Stimulated activated CD8-positive, alpha-beta memory T cell treated with anti-CD3 and anti-CD28 coated beads, Interleukin-7, amount 100 ng/mL, for 1 hour (primary cell): ENCODE measurements at places on chromosomes 13 and 19.

DNA sequence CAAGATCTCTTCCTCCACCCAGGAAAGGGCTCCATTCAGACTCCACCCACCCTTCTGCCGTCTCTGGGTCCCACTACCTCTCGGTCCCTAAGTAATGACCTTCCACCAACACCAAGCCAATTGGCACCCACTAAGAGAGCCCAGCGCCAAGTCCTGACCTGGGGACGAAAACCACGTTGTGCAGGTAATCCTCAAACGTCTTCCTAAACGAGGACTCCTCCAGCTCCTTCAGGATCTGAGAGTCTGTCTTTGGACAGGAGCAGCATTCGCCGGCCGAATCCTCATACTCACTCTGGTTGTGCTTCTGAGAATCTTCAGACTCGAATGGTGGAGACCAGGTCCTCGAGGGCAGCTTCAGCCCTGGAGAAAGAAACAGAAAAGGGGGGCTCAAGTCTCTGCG lies 83.1 kb downstream of the ZNF557 start:
- no peak for DNase-seq

GRCh38 chr13:98997011-98997730 lies 19.3 kb upstream of the DOCK9 start:
- no peak for DNase-seq

- no peak for DNase-seq
Measured at GRCh38 chr19:31204115-31204514, 145.1 kb downstream of the TSHZ3 start.

GRCh38 chr19:2587001-2587719 lies 111.2 kb downstream of the GADD45B start:
- no peak for DNase-seq

DNA sequence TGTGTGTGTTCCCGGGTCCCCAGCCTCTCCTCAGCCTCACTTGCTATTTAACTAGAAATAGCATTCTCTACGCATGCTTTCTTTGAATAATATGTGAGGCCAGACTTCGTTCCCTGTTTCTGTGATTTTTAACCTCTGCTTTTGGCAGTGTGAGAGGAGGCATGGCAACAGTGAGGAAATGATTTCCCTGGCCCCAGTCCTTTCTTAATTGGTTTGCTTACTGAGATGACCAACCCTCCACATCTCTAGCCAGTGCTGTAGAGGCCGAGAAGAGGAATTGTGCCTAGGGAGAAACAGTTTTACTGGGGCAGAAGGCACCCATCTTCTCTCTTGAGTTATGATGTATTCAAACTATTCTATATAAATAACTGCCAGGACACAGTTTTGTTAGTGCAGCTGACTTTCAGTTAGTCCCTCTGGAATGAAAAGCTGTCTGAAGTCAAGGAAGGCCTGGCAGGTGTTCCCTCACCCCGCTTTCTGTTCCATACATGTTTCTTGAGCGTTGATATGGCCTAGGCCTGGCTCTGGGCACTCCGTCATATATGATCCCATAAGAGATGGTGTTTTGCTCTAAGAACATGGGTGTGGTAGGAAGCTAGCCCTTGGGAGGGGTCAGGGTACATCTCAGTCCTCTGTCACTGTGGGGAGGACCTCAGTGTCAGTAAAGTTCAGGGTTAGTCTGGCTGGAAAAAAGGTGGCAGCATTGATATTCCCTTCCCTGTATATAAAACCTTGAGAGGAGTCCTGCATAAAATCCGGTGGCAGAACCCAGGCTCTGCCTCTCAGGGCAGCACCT lies 73.7 kb upstream of the NPAS1 start:
- no peak for DNase-seq

GRCh38 chr13:109096101-109096500 lies 466.7 kb downstream of the MYO16 start:
- DNase-seq = no peak

GRCh38 chr19:47756627-47756929 lies 11.2 kb downstream of the NOP53 start:
- DNase-seq = no peak

- no peak for DNase-seq
Measured at GRCh38 chr13:42880056-42880605, 98.7 kb downstream of the FAM216B start.

GRCh38 chr19:5934774-5935472 lies 20.9 kb downstream of the CAPS start:
- DNase-seq = no peak

- DNase-seq = no peak
Measured at GRCh38 chr13:79995334-79995733, 345.6 kb downstream of the SPRY2 start.

DNA sequence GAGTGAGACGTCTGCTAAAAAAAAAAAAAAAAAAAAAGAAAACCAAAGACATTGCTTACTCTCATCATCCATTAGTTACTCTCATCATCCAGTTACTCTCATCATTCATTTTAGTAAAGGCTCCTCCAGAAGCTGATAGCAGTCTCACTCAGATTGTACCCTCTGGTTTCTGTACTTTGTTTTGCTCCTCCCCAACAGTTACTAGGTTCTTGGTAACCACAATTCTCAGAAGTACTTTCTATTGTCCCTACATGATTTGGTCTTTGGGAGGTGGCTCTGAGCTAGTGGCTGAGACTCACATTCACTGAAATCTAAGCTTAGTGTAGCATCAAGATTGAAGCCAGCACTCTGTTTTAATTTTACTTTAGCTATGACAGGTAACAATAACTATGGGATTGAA lies 14.3 kb downstream of the ERICH4 start:
- no peak for DNase-seq

DNA sequence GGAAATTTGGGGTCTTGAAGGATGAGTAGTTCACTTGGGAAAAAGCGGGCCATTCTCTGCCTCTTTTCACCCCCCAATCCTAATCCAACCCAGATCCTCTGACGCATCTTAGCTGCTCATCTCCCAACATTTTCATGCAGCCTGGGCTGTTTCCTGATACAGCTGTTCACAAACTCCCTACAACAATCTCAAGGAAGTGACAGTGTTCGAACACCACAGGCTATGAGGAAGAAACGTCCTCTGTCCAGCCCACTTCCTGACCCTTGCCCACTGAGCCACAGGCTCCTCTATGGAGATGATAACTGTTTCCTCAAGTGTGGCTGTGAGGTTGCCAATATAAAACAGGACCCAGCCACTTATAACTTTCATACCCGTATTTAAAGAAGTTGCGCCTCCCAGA lies 16.2 kb downstream of the LMTK3 start:
- no peak for DNase-seq

DNA sequence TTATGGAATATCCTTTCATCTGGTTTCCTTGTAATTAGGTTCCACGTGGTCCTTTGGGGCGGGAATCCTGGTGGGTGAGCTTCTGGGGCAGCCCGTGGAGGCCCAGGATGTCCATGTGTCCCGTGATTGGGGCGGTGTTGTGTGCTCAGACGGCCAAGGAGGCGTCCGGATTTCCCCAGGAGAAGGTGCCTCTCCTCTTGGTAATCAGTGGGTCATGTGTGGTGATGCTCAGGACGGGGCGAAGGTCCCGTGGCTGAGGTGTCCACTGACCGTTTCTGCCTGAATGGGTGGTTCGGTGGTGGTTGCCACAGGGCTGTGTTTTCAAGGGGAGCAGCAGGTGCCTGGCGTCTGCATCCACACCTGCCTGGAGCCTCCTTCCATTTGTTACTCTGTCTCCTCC lies 52.2 kb upstream of the F7 start:
- no peak for DNase-seq

- DNase-seq = no peak
Measured at GRCh38 chr19:16001481-16002312, 52.9 kb downstream of the OR10H4 start.

DNA sequence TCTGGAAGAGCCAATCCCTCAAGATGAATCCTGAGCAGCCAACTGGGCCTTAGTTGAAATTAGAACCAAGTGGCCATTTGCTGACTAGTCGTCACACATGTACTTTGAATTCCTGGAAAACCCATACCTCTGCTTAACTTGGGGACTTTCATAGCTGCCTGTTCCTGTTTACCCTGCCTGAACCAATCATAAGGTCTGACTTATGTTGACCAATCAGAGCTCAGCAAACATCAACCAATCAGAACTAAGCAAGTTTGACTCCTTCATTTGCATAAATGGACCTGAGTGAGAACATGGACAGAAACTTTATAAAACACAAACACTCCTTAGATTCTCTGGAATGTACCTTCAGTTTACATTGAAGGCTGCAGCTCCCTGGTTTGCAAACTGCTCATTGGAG lies 50.8 kb downstream of the LATS2 start:
- no peak for DNase-seq

GRCh38 chr19:44748426-44749254 lies at the start of gene BCL3:
TSS of gene BCL3 (plus strand) at chr19:44748708. CDS start at chr19:44748791, 83 bp downstream.
- peak; percentile 56 for DNase-seq

GRCh38 chr13:76223565-76223964 lies 587.4 kb downstream of the LMO7 start:
- DNase-seq = no peak

- DNase-seq = no peak
Measured at GRCh38 chr13:32530841-32531253, 7.7 kb downstream of the N4BP2L2 start.

GRCh38 chr13:22662771-22663170 lies 518.0 kb upstream of the SGCG start:
- no peak for DNase-seq

DNA sequence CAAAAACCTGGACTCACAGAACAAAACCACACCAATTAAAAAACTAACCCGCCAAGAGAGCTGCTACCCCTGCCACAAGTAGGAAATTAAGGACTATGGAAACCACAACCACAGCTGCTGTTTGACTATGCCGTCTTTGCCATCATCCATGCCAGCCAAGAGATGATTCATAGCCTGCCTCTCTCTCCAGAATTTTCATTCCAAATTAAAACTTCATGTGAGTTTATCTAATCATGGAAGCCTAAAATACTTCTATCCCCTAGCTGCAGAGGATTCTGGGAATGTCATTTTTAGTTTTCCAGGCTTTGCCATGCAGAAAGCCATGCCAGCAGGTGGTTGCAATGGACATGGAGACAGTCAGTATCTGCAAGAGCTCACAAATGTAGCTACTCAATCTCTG lies 27.6 kb upstream of the GTF2F2 start:
- no peak for DNase-seq

- DNase-seq = no peak
Measured at GRCh38 chr13:75811841-75812240, 175.7 kb downstream of the LMO7 start.

DNA sequence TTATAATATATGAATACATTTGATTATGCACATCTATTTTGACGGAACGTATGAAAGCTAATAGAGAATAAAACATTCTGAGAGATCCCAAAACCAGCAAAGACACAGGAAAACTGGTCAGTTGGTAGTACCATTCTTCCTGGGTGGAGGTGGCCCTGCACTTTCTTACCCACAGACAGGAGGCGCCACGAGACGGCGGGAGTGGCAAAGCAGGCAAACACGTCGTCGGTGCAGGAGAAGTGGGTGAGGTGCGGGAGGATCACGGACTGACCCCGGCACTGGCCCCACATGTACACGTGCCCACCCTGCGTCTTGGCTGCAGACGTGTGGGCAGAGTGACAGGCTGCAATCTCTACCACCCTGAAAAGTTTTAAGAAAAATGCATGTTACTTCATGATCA lies 36.1 kb downstream of the RCBTB1 start:
- no peak for DNase-seq

- no peak for DNase-seq
Measured at GRCh38 chr19:29532097-29532496, 6.3 kb downstream of the VSTM2B start.

DNA sequence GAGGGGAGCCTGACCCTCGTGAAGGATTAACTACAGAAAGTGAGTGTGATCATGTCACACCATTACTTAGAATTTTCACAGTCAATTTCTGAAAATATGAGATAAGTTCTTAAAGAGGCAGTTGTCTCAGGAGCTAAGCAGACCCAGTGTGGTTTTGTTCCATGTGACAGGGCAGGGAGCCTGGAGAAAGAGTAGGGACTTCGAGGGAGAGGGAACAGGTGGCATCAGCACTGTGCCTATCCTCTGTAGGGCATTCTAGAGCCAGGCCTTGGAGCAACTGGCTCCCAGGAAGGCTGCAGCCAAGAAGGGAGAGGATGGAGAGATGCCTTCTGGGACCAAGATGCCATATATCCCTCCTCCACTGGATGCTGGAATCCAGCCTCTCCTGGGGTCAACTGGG lies 183.0 kb downstream of the TSHZ3 start:
- DNase-seq = no peak
